ENCODE measurements at places on chromosomes 4 and X.

DNA sequence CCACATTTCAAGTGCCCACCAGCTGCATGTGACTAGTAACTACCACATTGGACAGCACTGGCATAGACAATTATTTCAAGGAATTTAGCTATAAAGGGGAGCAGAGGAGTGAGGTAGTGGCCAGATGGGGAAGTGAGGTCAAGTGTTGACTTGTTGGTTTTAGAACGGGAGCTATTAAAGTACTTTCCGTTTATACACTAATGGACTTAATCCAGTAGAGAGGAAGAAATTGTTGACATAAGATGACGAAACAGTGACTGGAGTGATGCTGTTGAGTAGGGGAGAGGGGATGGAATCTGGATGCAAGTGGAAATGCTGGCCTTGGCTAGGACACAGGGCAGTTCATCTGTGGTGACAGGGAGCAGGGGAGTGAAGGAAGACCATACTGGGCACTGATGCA is 154.4 kb downstream of the AMMECR1 start:
- DNase-seq, result no peak

DNA sequence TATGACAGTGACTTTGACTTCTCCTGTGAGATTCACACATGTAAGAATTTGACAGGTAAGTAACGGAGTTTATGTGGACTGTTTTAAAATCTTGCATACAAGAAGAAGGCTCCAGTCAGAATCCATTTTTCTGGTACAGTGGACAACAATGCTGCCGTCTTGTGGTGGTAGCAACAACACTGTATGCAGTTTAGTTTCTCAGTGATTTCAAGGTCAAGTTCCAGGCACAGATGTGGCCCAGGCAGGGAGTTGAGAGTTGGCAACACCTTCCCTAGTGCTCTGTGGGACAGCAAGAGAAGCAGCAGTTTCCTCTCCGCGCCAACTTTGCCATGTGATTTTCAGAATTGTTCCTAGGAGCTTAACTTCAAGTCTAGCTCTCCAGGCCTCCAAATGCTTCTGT is 56.0 kb upstream of the STPG2 start:
- DNase-seq, result no peak

- DNase-seq, result no peak
Measured at GRCh38 chrX:136185401-136186022, 38.2 kb downstream of the FHL1 start.

DNA sequence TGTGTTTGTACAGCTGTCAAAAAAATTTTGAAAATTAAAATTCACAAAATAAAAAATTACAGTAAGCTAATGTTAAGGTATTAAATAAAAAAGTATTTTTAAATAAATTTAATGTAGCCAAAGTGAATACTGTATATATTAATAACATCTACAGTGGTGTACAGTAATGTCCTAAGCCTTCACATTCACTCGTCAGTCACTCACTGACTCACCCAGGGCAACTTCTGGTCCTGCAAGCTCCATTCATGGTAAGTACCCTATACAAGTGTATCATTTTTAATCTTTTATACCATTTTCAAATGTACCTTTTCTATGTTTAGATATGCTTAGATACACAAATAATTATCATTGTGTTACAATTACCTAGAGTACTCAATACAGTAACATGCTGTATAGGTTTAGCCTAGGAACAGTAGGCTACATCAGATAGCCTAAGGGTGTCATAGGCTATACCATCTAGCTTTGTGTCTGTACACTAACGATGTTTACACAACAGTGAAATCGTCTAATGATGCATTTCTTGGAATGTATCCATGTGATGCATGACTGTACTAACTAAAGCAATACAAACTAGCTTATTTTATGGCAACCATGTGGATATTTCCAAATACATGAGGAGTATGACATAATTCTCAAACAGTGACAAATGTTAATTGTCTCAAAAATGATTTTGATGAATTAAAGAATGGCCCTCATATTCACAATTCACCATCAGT is 13.7 kb downstream of the DDX60 start:
- no peak for DNase-seq

DNA sequence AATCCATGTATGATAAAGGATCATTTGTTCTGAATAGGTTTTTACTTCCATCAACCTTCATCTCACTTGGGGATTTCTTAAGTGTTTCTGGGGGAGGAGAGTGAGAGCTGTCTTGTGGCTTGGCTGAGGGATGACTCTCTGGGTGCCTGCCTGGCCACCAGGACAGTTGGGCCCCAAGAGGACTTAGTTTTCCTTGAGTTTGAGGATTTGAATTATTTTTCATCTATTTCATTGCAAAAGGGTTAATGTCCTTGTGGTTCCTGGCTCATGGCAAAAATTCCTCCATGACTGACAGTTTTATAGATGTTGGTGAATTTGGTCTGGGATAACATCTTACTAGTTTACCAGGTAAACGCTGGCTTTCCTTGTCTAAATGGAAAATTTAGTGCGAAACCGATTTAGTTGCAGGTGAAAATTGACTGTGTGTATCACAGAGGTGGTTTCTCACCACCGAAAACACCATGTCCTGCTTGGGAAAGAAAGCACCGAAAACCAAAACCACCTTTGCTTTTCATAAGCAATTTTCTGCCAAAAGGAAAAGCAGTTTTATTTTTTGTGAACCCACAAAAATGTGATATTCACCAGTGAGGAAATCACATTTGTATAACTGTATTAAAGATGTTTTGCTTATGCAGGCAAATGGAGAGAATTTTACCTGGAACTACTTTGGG is 331.3 kb upstream of the SFRP2 start:
- no peak for DNase-seq

GRCh38 chr4:44118971-44119680 is 329.5 kb downstream of the KCTD8 start:
- DNase-seq, result no peak

GRCh38 chrX:121858867-121859647 is 811.6 kb downstream of the GLUD2 start:
- DNase-seq, result no peak

GRCh38 chr4:33446953-33447352 is 2726.8 kb downstream of the PCDH7 start:
- no peak for DNase-seq

GRCh38 chr4:40587826-40588225 is 41.8 kb downstream of the RBM47 start:
- DNase-seq, result no peak

DNA sequence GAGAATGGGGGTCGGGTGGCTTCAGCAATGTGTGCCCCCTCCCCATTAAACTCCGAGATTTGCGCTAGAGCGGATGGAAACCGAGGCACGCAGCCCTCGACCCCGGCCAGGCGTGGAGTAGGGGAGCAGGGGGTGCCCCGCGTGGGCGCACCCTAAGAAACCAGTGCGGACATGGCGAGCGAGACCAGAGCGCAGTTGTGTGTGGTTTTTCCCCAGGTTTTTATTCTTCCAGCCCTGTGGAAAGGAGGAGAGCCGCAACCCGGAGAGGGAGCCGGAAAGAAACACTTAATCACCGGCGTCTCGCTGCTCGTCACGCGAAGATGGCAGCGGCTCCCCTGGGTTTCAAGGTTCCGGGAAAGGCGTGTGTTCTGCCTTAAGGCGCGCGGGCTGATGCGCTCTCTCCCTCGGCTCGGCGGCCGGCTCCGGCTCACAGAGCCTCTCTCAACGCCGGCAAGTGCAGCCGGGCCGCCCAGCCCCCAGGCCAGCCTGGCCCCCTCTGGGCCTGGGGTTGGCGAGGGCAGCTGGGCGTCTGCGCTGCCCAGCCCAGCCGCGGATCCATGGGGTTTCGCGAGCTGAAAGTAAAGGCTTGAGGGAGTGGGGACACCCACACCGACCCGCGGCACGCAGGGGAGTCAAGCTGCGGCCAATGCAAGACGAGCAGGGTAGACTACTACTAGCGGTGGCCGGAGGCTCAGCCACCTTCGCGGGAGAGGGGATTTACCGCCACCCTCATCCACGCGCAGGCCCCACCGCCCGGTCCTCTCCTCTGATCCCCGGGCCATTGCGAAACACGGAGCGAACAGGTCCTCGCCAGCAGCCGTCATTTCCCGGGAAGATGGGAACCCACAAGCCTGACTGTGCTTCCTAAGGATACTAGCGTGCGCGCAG is 74.0 kb upstream of the BCOR start:
- no peak for DNase-seq

- no peak for DNase-seq
Measured at GRCh38 chr4:169039251-169039954, 29.3 kb upstream of the CBR4 start.

GRCh38 chr4:4782969-4783368 is 76.5 kb upstream of the MSX1 start:
- no peak for DNase-seq

DNA sequence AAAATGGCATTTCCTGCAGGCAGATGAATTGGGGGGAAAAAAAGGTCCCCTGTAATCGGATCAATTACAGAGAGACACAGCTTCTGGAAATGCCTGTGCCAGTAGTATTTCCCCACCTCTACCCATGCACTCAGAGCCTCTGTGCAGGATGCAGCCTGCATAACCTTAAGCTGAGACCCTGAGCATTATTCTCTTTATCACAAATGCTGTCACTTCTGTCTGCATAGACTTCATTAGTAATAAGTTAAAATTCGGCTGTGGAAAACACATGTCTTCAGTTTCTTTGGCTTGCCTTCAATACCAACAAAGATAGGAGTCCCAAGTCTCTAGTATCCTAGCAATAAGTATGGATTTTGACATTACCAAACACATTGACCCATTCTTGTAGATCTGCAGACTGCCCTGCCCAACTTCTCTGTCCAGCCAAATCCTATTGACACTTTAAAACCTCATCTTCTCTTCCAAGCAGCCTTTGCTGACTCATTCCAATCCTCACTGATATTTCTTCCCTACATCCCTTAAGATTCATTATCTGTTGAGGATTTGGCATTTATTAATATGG is 70.8 kb downstream of the LUZP4 start:
- no peak for DNase-seq

DNA sequence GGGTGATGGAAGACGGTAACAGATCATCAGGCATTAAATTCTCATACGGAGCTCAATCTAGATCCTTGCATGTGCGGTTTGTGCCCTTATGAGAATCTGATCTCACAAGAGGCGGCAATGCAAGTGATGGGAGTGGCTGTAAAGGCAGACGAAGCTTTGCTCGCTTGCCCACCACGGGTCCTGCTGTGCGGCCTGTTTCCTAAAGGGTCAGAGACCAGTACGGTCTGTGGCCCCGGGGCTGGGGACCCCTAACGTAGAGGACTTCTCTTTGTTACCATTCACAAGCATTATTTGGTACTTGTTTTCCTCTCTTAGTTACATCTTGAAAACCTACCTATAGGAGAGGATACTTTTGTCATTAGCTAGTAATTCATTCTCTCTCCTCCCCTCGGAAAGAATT is 221.0 kb downstream of the ADAM29 start:
- DNase-seq, result no peak

DNA sequence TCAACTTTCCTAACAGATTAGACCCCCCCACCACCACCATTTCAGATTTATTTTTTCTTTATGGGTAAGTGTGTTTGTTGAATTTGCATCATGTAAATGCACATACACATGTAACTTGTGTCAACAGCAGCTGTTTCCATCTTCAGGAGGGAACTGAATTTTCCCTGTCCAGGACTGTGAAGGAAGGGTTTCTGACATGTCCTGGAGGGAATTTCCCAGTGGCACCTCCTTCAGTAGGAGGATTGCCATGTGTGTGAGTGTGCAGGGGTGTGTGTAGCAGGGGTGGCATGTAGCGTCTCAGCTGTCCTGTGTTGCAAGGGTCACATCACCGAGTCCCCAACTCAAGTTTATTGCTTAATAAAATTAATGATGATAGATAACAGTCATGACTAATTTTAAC is 19.7 kb downstream of the HERC6 start:
- DNase-seq, result no peak

- DNase-seq, result no peak
Measured at GRCh38 chr4:4355302-4355701, 31.6 kb upstream of the NSG1 start.

GRCh38 chrX:37802028-37802427 is 22.2 kb downstream of the CYBB start:
- DNase-seq, result no peak

Data from dorsolateral prefrontal cortex (tissue), 122 donors.